ENCODE measurements at places on chromosomes 11 and 22. TPM values are rescaled to one million over a fixed set of nuclear protein-coding genes. Genes with fewer than 3 reads are reported as not detected.
A peak's percentile ranks its signal among the peaks of the same experiment; 100 is the strongest.

GRCh38 chr11:62665599-62666258 is 617 bp downstream of the CSKMT start:
- peak overlapping the region; percentile 97 for H3K4me3 ChIP-seq
- H3K27ac ChIP-seq, result peak overlapping the region; percentile 54
- DNase-seq, result peak; percentile 58
- no peaks in the 10 kb centered on the region for H3K27me3 ChIP-seq
- H3K36me3 ChIP-seq, result peaks cover 12% of the 10 kb centered on the region
- H3K4me1 ChIP-seq, result peaks cover 19% of the 10 kb centered on the region

GRCh38 chr22:17237038-17237668 is 17.9 kb upstream of the ADA2 start:
- no peaks in the 10 kb centered on the region for H3K4me1 ChIP-seq
- no peak overlapping the region for H3K27ac ChIP-seq
- H3K4me3 ChIP-seq, result no peak overlapping the region

GLYAT gene
- not detected for total RNA-seq

- H3K27ac ChIP-seq, result no peak overlapping the region
- H3K4me3 ChIP-seq, result no peak overlapping the region
- no peaks in the 10 kb centered on the region for H3K4me1 ChIP-seq
- DNase-seq, result no peak
These were observed 39.8 kb upstream of the NNMT start for GRCh38 chr11:114256176-114256966.

GRCh38 chr11:73292525-73292894 is 15.6 kb upstream of the ARHGEF17 start:
- H3K4me3 ChIP-seq, result no peak overlapping the region
- H3K36me3 ChIP-seq, result no peaks in the 10 kb centered on the region
- no peak for DNase-seq
- H3K27me3 ChIP-seq, result no peaks in the 10 kb centered on the region
- peaks cover 30% of the 10 kb centered on the region for H3K4me1 ChIP-seq
- no peak overlapping the region for H3K27ac ChIP-seq
